Thymus (tissue), 14 donors: ENCODE measurements at places on chromosomes 12 and 14.

- no peak for DNase-seq
Observed at GRCh38 chr14:81302638-81303037, 81.9 kb upstream of the GTF2A1 start.

- no peak for DNase-seq
Observed at GRCh38 chr12:59652130-59652529, 56.3 kb downstream of the SLC16A7 start.

GRCh38 chr12:85237327-85237726 lies 42.7 kb upstream of the ALX1 start:
- DNase-seq: no peak

DNA sequence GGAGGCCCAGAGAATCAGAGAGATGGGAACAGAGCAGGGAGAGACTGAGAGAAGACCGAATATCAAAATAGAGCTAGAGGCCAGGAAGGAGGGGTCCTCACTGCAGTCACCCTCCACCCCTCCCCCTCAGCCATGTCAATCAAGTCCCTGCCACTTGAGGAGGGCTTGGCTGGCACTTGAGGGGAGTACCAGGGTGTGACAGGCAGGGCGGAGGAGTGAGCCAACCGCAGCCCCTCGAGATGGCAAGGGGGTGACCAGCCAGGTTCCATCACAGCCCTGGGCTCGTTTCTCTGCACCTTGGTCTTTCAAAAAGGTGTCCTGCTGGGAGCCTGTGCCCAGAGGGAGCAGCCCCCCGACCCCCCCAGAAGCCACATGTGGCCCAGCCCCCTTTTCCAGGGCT lies 4.2 kb downstream of the AQP5 start:
- DNase-seq: no peak

DNA sequence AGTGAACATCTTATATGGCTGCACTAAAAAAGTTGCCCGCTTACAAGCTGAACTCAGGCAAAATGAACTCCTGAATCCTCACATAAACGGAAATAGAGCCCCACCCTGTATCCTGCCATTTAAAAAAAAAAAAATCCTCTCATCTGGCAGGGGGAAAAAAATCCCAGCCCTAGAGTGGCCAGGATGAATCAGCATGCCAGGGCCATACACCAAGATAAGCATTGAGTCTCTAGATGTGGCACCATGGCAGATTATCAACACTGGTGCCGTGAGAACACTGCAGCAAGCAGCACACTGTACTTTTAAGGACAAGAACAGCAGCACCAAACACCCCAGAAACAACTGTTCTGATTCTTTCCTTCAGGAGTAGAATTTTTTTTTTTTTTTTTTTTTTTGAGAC lies 65.5 kb downstream of the RASSF3 start:
- DNase-seq: no peak

DNA sequence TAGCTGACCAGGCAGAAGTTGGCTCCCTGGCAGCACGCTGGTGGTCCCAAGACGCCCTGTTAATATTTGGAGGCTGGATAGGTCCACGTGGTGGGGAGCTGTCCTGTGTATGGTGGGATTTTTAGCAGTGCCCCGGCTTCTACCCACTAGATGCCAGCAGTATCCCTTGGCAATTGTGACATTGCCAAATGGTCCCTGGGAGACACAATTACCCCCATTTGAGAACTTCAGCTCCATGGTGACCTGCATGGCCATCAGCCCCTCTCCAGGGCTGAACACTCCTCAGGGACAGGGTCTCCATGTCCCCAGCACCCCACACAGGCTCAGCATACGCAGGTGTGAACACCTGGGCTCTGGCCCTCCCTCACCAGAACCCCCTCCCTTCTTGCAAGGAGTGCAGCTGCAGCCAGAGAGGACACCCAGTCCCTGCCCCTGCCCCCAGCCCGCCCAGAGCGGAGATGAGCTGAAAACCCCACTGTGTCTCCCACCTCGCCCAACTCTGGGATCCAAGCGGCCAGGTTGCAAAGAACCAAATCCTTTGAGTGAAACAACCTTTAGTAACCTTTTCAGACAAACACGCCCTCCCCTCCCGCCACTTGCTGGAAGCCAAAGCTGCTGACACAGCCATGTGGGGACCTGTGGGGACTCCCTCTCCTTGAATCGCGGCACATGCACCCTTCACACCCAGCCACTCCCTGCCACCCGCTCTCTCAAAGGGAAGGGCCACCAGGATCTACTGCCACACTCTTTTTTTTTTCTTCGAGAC lies 120.4 kb downstream of the CALM1 start:
- no peak for DNase-seq

GRCh38 chr12:104714369-104714768 lies 243.7 kb downstream of the SLC41A2 start:
- DNase-seq: no peak

DNA sequence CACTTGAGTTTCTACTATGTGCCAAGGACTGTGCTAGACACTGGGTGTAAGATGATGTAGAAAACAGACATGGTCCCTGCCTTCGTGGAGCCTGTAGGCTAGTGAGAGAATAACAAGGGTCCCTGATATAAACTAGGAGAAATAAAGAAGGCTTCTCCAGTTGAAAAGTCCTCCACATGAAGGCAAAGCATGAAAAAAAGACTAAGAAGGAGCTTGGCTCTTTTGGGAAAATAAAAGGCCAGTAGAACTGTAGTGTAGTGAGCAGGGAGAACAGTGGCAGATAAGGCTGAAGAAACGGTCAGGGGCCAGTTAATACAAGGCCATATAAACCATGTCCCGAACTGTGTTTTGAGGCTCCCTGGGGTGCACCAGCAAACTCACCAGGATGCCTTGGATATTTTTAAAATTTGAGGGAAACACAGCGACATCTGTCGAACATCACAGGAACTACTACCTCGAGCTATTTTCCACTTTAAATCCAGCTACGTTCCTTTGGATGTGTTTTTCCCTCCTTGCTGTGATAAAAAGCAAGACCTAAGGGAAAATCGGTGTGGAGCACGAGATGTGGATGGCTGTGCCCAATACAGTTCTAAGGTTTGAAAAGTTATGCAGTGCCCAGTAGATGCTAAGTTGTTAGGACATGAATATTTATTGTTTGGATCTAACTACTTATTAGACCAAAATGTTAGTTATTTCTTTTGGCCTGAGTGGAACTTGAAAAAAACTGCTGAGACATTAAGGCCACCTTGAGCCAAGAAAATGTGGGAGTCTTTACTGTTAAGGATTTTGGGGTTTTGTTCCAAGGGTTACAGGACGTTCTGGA lies 8.5 kb upstream of the CFL2 start:
- peak; percentile 44 for DNase-seq

GRCh38 chr14:29271669-29272068 lies 505.1 kb downstream of the FOXG1 start:
- DNase-seq: no peak

GRCh38 chr12:104570174-104570907 lies 113.6 kb downstream of the CHST11 start:
- no peak for DNase-seq

- no peak for DNase-seq
Observed at GRCh38 chr14:54420478-54421142, 20.6 kb downstream of the CNIH1 start.

DNA sequence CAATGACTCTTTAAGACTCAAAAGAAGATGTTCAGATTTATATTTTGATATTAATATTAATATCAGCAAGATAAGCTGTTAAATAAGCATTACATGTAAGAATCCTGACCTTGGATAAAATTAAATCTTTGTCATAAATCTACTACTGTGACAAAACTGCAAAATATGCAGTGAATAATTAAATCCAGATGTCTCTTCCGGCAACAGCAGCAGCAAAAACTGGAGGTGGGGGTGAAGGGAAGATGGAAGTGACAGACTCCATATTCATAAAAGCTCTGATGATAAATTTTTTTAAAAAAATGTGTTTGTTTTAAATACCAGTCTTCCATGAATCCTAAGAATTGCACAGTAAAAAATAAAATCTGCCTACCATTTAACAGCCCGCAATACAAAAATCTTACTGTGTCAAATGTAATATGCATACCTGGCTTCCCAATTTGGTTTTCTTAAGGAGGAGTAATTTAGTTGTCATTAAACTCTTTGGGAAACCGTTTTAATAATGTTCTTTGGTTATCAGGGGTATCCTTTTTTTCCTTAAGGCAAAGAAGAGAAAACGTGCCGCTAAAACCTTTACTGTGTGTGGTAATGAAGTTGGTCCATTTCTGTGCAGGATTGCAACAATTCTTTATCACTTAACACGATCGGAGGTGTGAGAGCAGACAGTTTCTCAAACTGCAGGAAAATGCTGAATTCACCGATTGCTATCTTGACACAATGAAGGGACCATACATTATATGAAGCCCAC lies 478.2 kb downstream of the DIO2 start:
- no peak for DNase-seq

DNA sequence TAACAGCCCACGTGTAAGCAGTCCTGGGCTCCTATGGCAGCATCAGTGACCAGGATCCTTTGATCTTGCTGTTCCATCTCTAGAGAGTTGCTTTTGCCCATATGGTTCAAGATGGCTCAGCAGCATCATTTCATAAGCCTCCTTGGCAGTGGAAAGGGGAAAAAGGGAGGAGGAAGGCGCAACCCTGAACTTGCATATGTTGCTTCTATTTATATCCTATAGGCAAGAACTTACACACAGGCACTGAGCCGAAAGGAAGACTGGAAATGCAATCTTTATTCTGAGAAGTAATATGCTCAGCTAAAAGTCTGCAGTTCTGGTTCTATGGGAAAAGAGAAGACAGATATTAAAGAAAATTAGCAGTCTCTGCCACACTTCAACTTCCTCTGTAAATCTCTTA lies 167.7 kb upstream of the PLXNC1 start:
- no peak for DNase-seq

GRCh38 chr12:124923905-124924734 lies 9.7 kb upstream of the UBC start:
- DNase-seq: no peak
